ENCODE measurements at places on chromosomes 2 and 18.

DNA sequence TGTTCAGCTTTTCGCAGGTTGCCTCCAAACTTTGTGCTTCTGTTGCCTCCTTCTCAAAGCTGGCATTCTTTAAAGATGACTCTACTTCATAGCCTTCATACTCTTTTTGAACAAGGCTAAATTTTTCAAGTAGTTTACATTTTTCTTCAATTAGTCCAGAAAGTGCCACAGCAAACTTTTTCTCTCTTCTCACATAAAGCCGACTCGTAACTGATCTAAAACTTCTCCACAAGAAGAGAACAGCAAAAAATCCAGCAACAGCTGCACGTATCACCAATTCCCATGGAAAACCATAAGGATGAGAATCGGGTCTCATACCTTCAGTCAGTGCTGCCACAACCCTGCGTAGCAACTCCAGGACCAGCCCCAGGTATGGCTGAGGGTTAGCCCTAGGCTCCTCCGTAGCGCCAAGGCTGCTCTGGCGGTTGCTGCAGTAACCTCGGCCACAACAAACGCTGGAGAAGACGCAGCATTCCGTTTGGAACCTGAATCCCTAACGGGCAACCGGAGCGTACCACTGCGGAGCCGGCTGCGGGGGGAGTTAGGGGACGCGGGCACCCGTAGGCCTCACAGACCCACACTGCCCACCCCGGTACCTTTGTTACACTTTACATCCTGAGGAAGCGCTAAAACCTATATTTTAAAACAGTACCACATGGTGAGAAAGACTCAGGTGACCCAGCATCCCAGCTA lies at the start of gene CTAGE1:
CTAGE1 (minus strand) TSS at position 420 of the 693 bp plus-strand sequence; CDS start at position 316, 104 bp downstream.
- no peak for DNase-seq

- no peak for DNase-seq
Measured at GRCh38 chr2:199777315-199777714, 73.7 kb downstream of the FTCDNL1 start.

GRCh38 chr18:43681661-43682060 lies 404.4 kb upstream of the SYT4 start:
- DNase-seq, result no peak

DNA sequence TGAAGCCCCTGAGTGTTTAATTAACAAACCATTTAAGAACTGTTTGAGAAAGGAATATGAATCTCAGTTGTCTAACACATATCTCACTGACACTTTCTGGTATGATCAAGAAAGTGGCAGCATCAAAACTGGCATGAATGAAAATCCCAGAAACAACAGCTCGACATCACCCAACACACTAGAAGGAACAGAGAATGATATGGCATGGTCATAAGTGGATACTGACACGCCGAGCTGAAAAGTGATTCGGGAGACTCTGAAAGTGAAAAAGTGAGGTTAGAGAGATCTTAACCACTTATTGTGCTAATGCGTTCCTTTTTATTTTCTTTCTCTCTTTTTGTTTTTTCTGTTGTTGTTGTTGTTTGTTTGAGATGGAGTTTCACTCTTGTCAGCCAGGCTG lies 37.9 kb downstream of the MRPL35 start:
- no peak for DNase-seq

- no peak for DNase-seq
Measured at GRCh38 chr2:153169609-153170008, 309.0 kb downstream of the RPRM start.

DNA sequence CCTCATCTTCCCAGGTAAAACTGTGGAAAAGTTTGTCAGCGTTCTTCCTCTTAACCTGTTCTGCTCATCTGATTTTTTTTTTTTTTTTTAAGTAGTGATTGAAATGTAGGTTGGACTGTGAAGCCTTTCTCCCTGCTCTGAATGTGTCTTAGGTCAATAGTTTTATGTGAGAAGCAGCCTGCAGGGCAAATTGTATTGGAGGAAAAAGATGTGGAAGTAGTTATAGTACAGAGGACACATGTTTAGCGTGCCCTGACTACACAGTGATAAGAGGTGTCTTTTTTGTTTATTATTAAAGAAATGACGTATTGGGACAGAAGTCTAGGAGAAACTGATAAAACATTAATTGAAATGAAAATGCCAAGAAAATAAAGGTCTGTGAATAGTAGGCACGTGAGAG lies 1.5 kb downstream of the MTA3 start:
- no peak for DNase-seq

DNA sequence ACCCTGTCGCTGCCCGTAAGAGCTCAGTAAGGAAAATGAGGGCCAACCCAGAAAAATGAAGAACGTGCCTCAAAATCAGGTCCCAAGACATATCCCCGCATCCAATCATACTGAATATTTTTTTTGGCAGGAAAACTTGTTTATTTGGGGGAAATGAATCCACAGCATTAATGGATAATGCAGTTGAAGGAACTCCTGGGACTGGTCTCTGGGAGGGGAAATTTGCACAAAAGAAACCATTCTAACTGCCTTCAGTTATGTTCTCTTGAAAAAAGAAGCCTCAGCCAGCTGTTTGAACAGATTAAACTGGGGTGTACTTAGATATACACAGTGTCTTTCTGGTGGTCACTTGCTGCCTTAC lies 61.3 kb downstream of the SPRED2 start:
- DNase-seq, result no peak

DNA sequence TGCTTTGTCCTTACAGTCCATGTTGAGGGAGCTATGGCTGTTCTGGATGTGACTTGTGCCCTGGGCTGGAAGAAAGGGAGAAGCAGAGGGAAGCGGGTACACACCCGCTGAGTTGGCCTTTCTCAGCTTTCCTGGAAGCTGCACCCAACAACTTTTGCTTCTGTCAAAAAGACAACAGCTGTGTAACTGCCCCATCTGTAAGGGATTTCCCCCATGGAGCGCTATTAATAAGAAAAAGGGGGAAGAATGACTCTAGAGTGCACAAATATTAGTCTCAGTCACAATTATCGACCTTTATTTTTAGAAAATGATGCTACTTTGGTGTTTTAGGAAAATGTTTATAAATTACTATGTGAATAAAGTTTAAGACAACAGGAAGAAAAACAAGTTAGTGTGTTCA lies 368.3 kb downstream of the RAD51AP2 start:
- no peak for DNase-seq

GRCh38 chr2:229268626-229269025 lies 2.5 kb downstream of the PID1 start:
- DNase-seq, result no peak

DNA sequence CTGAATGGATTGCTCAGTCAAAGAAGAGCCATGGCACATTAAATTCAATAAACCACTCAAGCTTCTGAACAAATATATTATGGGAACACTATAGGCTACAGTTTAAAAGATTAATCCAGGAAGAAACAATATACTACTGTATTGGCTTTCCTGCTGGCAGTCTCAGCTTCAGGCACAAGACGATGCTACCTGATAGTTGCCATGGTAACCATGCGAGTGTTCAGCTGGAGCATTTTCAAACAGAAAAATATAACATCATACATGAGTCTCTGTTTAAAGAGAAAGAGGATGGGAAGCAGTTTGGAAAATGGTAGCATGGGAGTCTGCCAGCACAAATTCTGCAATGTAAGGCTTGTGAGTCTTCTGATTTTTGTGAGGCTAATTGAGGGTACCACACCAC lies 65.9 kb upstream of the CPO start:
- DNase-seq, result no peak

GRCh38 chr2:147174824-147175254 lies 670.0 kb upstream of the ACVR2A start:
- DNase-seq, result no peak

DNA sequence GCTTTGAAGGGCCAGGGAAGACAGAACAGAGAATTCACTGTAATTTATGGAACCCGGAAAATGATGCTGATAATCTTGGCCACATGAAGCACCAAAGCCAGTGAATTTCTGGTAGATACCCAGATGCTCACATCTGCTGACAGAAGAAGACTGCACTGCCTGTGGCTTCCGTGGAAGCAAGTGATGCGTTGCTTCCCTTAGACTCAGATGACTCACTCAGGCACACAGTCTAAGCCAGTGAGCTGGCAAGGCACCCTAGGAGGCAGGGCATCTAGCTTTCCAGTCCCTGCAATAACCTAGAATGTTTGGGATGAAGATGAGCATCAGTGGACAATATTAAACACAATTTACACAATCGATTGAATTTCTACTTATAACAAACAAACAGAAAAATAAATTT lies 284.7 kb downstream of the CMPK2 start:
- DNase-seq, result no peak

- no peak for DNase-seq
Measured at GRCh38 chr2:225725726-225726125, 326.2 kb downstream of the NYAP2 start.

DNA sequence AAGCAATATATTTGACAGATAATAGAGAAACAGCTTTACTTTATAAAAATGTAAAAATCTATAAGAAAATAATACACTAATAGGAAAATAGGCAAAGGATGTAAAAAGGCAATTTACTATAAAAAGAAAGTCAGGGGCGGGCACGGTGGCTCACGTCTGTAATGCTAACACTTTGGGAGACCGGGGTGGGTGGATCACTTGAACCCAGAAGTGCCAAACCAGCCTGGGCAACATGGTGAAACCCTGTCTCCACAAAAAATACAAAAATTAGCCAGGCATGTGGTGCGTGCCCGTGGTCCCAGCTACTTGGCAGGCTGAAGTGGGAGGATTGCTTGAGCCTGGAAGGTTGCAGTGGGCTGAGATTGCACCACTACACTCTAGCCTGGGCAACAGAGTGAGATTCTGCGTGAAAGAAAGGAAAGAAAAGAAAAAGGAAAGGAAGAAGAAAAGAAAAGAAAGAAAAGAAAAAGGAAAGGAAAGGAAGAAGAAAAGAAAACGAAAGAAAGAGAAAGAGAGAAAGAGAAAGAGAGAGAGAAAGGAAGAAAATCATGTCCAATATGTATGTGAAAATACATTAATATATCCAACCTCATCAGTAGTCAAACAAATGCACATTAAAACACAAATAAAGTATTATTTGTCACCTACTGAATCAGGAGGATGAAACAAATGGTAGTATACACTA lies 65.1 kb downstream of the ADD2 start:
- DNase-seq, result no peak

DNA sequence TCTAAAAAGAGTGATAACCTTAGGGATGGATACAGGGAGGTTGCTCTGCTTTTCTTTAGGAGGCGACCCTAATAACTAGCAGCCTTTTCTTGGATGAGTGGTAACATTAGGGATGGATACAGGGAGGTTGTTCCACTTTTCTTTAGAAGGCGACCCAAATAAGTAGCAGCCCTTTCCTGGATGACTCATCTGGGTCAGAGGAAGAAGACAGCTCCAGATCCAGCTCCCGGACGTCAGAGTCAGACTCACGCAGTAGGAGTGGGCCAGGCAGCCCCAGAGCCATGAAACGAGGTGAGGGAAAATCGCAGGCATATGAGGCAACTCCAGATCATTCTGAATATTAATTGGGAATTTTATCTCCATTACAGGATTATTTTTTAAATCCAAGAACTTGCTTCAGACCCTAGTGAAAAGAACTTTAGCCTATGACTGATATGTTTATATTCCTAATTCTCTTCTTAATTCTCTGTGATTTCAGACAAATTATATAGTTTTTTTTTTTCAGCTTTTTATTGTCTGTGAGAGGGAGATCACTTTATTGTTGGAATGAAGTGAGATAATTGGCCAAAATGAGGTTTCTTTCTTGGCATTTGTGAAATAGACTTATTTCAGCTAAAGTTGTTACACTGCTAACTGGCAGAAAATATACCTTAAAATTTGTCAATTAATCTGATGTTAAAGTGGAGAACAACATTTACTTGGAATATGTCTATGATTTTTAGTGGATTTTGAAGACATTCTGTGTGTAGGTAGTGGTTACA lies 31.2 kb upstream of the C1GALT1C1L start:
- peak; percentile 20 for DNase-seq

DNA sequence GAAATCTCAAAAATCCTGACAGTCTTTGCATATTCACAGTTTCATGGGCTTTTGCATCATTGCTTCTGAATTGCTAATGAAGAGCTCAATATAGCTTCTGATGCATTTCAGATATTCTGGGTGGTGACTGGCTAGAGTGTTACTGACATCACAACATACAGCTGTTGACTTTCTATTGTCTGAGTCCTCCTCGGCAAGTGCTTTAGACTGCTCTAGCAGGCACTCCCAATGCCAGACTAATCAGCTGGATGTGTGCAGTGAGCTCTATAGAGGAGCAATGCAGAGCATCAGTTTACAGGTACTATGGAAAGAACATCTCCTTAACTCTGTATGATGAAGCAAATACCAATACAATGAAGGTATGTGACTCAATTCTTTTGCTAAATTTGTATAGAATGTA lies 54.9 kb downstream of the R3HDM1 start:
- no peak for DNase-seq

DNA sequence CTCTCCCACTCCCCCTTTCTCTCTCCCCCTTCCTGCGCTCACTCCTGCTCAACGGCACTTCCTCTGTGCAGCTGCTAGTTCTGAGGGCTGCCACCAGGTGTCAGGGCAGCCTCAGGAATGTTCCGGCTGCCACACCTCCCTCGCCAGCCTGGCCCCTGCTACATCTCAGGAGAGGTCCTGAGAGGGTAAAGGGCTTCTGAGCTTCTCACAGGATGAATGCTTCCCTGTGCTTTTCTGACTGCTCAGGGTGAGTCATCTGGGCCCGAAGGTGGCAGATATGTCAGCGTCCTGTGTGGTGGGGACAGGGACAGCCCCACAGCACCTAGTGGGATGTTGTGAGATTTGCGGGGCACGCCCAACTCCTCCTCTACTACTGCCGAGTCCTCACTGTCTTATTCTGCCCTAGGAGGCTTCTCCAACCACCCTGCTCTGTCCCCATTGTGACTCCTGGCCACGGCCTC lies 49.0 kb downstream of the PLEKHB2 start:
- peak; percentile 17 for DNase-seq
